ENCODE measurements at places on chromosomes 4 and X. TPM values are rescaled to one million over a fixed set of nuclear protein-coding genes. Genes with fewer than 3 reads are reported as not detected.

LEF1 gene
- 133 TPM for total RNA-seq

- no peak overlapping the region for H3K4me3 ChIP-seq
- peaks cover 31% of the 10 kb centered on the region for H3K4me1 ChIP-seq
- DNase-seq, result no peak
- no peaks in the 10 kb centered on the region for H3K36me3 ChIP-seq
- no peak overlapping the region for H3K27ac ChIP-seq
Observed at GRCh38 chr4:78768452-78769180, 7.5 kb upstream of the BMP2K start.

- peak overlapping the region; percentile 74 for H3K27ac ChIP-seq
- no peak overlapping the region for H3K4me3 ChIP-seq
- H3K36me3 ChIP-seq, result peaks cover 17% of the 10 kb centered on the region
- no peaks in the 10 kb centered on the region for H3K27me3 ChIP-seq
Observed at GRCh38 chr4:113697429-113697828, 64.1 kb downstream of the CAMK2D start.

SPIN4 gene
- total RNA-seq, result 4.4 TPM

GAGE2A gene
- not detected for total RNA-seq

DNA sequence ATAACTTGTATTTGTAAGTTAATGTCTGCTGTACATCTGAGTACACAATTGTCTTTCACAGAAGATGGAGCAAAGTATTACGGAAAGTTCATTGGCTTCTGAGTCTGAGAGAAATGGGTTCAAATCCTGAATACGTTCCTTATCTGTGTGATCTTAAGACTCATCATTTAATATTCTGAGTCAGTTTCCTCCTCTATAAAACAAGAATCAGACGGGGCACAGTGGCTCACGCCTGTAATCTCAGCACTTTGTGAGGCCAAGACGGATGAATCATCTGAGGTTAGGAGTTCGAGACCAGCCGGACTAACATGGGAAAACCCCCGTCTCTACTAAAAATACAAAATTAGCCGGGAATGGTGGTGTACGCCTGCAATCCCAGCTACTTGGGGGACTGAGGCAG lies 57.8 kb downstream of the APBB2 start:
- no peaks in the 10 kb centered on the region for H3K36me3 ChIP-seq
- no peaks in the 10 kb centered on the region for H3K4me1 ChIP-seq
- no peak overlapping the region for H3K4me3 ChIP-seq
- no peaks in the 10 kb centered on the region for H3K27me3 ChIP-seq
- no peak overlapping the region for H3K27ac ChIP-seq

- no peak overlapping the region for H3K4me3 ChIP-seq
- no peaks in the 10 kb centered on the region for H3K36me3 ChIP-seq
Observed at GRCh38 chr4:34269613-34270012, 1974.7 kb downstream of the ARAP2 start.

VGLL1 gene
- total RNA-seq, result not detected

MSN gene
- 479 TPM for total RNA-seq
